Stimulated activated CD8-positive, alpha-beta memory T cell treated with anti-CD3 and anti-CD28 coated beads, Interleukin-15, amount 100 ng/mL, for 48 hours (primary cell): ENCODE measurements at places on chromosomes 16 and 17.

DNA sequence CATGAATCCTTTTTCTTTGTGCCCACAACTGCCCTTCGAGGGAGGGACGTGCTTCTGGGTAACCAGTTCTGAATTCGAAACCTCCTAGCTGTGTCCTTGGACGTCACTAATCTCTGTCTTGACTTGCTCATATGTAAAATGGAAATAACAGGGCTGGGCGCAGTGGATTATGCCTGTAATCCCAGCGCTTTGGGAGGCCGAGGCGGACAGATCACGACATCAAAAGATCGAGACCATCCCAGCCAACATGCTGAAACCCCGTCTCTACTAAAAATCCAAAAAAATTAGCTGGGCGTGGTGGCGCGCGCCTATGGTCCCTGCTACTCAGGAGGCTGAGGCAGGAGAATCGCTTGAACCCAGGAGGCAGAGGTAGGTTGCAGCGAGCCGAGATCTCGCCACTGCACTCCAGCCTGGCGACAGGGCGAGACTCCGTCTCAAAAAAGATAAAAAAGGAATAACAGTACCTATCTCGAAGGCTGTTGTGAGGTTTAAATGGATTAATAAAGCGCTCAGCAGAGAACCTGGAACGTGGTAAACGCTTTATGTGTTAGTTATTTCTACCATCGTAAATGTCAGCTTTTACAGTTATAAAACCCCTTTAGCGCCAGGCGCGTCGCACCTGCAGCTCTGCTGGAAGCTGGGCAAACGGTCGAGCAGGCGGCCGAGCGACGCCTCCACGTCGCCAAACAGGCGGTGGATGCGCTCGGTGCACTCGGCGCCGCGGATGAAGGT is 641 bp downstream of the COG8 start:
- DNase-seq: peak; percentile 50

- no peak for DNase-seq
Measured at GRCh38 chr16:51165043-51165442, 14.0 kb upstream of the SALL1 start.

DNA sequence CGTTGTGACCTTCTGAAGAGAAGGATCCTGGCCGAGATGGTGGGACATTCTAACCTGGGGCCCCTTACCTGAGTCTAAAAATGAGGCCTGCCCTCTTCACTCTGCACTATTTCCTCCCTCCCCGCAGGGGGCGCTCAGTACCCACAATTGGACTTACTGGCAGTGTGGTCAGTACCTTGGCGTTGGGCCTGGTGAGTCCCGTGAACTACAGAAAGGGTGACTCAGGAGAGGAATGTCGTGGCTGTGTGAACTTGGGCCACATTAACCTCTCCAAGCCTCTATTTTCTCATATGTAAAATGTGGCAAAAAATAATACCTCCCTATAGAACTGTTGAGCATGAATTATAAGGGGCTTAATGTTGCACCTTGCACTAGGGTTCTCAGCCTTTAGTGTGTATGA is 3.9 kb downstream of the RSAD1 start:
- peak; percentile 62 for DNase-seq

DNA sequence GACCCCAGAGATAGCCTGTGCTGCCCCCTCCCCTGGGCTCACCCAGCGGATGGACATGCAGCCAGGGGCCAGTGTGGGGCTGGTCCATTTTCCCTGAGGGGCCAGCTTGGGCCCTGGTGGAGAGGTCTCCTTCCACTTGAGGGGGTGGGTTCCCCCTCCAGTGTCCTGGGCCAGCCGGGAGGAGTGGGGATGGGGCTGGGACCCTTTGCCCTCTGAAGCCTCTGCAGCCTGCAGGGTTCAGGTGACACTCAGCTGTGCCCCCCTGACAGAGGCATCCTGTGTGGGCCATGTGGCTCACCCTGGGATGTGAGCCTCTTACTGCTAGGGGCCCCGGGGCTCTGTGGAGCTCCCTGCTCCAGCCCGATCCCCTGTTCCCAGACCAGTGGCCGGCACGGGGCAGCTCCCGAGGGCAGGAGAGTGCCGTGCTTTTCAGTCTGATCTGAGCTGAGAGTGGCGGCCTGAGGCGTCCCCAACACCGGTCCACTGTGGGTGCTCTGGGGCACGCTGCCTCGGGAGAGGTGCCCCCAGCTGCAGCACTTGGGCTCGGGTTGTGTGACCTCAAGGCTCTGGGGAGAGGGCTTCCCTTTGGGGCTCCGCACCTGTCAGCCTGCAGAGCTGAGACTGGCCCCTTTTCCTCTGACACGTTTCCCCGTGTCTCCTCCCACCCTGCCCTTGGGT is 439 bp upstream of the GNG13 start:
- no peak for DNase-seq

GRCh38 chr16:30472328-30472942 is at the start of gene ITGAL:
ITGAL (plus strand) TSS chr16:30472742; CDS start chr16:30472838, 96 bp downstream.
- DNase-seq: peak; percentile 83

DNA sequence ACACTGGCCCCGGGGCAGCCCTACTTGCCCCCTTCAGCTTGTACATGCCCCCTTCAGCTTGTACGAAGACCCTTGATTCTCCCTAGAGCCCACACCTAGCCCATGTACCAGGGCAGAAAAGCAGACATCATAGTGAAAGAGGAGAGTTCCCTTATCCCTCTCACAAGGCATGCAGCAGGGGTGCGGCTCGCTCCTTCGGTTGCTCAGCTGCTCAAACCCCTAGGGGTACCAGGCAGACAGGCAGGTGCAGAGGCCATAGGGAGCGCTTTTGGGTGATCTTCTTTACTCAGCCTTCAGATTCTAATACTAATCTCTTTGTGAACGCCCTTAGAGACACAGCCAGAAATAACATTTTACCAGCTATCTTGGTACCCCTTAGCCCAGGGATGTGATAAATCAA is 286.3 kb downstream of the NPIPA8 start:
- DNase-seq: no peak

DNA sequence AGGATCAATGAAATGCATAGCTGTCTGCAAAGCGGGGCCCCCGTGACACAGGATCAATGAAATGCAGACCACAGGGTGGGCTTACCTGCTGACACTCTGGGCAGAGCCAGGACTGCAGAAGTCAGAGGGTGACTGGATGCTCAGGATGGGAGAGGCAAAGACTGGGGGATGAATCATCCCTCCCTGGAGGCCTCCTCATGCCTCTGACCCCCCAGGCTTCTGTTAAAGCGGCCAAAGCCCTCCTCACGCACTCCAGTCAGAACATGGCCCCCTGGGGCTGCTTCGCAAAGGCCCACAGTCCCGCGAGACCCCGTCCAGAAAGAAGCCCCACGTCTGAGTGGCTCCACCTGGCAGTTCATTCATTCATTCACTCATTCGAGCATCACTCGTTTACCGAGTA is 38.4 kb upstream of the FOXF1 start:
- DNase-seq: no peak

GRCh38 chr16:50781043-50781442 is 39.2 kb downstream of the CYLD start:
- DNase-seq: no peak

DNA sequence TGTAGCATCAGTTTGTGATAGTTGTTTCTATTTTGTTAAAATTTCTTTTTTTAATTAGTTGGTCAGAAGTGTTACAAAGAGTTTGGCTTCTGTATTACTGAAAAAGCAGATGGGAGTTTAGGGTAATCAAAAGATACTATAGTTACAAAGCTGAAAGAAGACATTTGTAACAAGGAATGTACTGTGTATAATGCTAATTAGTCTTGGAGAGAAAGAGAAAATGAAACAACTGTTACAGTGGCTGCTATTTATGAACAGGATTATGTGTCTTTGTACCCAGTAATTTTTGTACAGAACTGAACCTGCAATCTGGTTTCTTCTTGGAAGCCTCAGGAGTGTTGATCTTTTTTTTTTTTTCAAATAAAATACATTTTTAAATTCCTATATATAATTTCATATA is 14.3 kb downstream of the GDPD1 start:
- no peak for DNase-seq

- no peak for DNase-seq
Measured at GRCh38 chr16:80711406-80711805, 93.0 kb downstream of the CDYL2 start.

GRCh38 chr17:35612924-35613521 is 25.9 kb downstream of the AP2B1 start:
- DNase-seq: no peak

- DNase-seq: no peak
Measured at GRCh38 chr17:17546399-17547185, 44.9 kb downstream of the PEMT start.

GRCh38 chr17:7407082-7407481 is 563 bp upstream of the NLGN2 start:
- no peak for DNase-seq

DNA sequence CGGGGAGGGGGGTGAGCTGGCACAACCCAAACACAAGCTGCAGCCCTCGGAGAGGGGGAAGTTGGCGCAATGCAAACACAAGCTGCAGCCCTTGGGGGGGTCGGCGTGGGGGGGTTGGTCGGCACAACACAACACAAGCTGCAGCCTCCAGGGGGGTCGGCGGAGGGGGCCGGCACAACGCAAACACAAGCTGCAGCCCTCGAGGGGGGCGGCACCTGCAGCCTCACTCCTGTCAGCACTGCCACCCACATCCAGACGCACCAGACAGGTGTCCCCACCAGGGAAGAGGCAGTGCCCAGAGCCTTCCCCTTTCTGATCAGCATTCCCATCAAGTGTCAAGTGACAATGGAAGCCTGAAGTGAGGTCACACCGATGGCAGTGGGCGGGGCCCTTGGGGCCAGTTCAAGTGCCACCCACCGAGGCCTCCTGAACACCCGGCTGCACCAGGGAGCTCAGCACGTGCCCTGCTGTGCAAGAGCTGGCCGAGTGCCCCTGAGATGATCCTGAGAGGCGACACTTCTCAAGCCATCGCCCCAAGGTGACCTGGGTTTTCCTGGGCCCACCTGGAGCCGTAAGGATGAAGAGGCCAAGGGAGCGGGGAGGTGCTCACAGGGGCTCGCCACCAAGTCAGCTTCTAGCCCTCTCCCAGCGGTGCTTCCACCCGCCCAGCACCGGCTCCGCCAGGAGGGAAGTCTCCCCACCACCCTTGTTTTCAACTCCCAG is 59.3 kb downstream of the KLHDC4 start:
- no peak for DNase-seq

DNA sequence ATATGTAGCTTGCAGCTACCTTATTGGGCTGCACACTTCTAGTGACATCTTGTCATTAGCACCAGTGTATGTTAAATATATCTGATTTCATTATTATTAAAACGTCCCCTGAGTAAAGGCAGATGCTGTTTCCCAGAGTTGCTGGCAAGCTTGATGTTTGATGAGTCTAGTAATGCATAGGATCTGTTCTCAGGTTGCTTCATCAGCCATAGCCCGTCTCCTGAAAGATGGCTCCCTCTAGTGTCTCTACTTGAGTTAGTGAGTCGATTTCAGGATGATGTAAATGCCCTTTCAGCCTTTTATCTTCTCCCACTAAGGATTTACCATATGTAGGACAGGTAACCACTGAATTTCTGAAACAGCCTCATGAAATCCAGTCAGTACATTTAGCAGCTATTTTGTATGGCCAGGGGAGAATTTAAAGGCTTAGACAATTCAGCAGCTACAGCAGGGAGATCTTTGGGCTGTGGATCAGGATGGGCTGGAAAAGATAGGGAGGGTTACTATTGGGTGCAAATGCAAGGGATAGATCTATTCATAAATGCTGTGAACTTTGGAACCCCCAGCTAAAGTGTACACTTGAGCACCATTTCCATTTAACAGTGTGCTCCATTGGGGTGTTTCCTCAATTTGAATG is 376.3 kb downstream of the CNTNAP4 start:
- no peak for DNase-seq

DNA sequence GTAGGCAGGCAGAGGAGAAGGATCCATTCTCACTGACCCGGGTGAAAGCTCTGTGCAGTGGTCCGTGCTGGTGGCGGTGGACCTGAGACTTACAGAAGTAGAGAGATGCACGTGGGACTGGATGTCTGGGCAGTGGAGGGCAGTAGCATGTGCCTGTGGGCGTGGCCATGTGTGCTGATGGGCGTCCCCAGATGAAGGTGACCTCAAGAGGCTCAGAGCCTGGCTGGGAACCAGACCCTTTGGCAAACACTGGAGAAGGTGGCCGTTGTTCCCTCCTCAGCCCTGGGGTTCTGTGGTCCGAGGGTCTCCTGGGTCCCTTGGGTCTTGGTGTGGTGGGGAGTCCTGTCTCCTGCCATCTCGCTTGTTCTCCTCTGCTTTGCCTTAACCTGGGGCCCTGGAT is 15.6 kb downstream of the WSCD1 start:
- no peak for DNase-seq
